NCI-H1105 treated with DMSO at 0.1 percent for 48 hours (cell line): ENCODE measurements at places on chromosomes 1 and 21.

GRCh38 chr1:157734321-157734720, 33.8 kb upstream of the FCRL3 start:
- DNase-seq = no peak

- DNase-seq = no peak
Measured at GRCh38 chr1:89641781-89642180, 8.9 kb downstream of the LRRC8C start.

DNA sequence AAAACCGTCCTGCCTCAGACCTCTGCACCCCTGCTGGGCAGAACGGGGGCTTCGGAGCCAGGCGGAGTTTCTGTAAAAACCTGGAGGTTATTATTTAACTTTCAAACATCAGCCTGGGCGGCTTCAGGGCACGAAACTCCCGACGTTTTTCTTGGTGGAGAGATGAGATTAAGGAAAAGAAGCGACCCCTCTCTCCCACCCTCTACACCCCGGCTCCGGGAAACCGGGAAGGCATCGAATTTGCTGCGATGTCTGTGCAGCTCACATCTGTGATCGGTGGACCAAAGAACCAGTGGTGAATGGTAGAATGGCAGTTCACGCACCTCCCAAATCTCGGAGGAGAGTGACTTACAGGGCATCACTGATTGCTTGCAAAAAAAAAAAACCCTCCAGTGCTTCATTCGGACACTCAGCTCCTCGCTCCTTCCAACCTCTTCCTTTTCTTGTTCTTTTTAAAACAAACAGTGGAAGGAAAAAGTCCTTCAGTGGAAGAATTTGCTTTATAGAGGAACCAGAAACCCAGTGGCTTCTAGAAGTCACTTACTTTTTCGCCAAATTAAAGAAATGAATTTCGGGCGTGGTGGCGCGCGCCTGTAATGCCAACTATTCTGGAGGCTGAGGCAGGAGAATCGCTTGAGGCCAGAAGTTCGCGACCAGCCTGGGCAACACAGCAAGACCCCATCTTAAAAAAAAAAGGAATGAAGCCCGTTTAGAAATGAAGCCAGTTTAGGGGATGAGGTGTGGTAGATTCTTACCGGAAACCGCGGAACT, 884 bp downstream of the PHACTR4 start:
- DNase-seq = peak; percentile 46

DNA sequence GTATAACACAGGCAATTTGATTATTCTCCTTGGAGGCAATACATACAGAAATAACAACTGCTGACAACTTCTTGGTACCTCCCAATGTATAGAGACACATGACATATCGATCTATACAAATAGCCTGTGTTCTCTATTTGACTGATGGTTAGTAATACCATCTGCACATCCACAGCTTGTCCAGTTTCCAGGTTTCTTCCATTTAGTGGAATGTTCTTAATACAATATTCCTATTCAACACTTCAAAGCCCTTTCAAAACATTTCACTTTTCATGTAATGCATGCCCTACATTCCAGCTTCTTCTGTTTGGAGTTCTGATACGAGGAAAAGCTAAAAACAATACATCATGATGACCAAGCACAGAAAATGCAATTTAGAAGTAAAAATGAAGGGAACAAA, 37.0 kb upstream of the GORAB start:
- DNase-seq = no peak

GRCh38 chr1:147598621-147599361, 57.5 kb downstream of the BCL9 start:
- peak; percentile 49 for DNase-seq

DNA sequence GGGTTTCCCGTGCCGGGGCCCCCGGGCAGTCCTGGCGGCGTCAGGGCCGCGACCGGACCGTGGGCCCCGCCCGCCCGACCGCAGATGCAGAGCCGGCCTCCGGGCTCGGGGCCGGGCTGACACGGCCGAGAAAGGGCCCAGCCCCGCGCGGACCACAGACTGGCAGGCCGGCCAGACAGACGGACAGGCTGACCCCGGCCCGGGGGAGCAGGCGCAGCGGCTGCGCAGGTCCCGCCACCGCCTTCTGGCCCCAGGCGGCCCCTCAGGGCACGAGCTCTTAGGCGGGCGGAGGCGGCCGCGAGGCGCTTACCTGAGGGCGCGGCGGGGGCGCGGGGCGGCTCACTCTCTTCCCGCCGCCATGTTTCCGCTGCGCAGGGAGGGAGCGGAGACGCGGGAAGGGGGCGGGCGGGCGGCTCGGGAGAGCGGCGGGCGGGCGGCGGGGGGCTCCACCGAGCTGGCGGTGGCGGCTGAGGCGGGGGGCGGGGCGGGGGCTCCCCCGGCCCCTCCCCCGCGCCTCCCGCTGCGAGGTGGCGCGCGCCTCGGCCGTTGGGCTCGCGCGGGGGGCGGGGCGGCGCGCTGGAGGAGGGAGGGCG, at the start of gene SCMH1:
Gene SCMH1, minus strand, starts transcription at position 558 of the 593 bp plus-strand sequence. CDS start 56,173 bp downstream, outside the sequence.
- peak; percentile 75 for DNase-seq

GRCh38 chr1:17955302-17956285, 152.0 kb upstream of the IGSF21 start:
- DNase-seq = no peak

GRCh38 chr1:54800041-54800898, 853 bp downstream of the TTC22 start:
- DNase-seq = no peak

DNA sequence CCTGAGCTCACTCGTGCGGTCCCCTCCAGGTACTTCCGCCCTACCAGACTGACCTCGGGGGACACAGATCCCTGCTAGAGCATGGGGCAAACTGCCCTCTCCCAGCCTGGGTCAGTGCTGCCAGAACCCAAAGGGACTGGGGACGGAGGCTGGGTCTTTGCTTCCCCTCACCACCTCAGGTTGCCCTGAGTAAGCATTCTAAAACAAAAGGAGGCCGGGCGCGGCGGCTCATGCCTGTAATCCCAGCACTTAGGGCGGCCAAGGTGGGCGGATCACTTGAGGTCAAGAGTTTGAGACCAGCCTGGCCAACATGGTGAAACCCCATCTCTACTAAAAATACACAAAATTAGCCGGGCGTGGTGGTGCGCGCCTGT, 108.4 kb downstream of the SPSB1 start:
- DNase-seq = no peak

DNA sequence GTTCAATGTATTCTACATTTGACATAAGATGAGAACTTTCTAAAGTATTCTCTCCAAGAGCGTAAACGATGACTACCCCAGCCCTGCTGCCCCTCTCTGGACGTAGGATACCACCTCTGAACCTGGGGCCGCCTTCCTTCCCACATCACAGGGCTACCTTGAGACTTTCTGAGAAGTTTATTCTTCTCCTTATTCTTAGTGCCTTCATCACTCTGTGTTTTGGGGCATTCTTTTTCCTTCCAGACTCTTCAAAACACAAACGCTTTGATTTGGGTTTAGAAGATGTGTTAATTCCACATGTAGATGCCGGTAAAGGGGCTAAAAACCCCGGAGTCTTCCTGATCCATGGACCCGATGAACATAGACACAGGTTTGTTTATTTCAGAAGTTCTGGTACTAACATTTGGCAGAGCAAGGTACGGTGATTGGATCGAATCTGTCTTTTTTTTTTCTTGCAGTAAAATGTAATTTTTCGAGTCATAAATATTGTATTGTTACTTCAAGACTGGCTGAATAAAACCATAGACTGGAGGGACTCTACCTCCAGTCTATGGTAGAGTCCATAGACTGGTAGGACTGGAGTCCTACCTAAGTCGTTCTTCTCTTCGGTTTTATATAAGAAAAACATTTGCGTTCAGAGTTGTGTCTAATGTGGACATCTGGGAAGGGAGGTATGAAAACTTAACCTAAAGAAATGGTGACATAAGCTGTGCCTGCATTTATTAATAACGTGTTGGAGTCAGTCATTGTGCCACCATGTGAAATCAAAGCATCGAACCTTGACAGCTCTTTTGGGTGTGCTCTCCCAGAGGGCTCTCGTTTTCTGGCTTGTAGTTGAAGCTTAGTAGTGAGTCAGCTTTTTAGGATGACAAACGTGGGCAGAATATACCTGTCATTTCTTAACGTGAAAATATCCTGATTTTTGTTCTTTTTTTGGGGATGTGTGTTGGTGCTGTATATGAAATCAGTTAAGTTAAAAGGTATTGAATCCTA, 1.2 kb downstream of the MAN1A2 start:
- peak; percentile 17 for DNase-seq

DNA sequence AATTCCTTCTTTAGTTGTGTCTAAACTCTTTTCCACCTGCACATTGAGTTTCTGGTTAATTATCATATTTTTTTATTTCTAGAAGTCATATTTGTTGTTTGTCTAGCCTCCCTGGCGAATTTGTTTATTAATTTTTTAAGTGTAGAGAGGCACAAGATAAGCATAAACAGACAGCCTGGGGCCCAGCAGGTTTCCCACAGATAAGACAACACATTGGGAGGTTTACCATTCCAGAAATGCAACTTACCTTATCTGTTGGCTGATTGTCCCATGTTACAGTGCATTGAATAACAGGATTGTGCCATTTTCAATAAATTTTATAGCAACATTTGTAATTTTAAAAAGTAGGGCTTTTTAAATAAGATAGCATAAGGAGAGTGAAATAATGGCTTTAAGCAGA, 34.9 kb downstream of the COG2 start:
- DNase-seq = no peak

- DNase-seq = peak; percentile 84
Measured at GRCh38 chr1:211258310-211258755, 833 bp upstream of the RCOR3 start.

DNA sequence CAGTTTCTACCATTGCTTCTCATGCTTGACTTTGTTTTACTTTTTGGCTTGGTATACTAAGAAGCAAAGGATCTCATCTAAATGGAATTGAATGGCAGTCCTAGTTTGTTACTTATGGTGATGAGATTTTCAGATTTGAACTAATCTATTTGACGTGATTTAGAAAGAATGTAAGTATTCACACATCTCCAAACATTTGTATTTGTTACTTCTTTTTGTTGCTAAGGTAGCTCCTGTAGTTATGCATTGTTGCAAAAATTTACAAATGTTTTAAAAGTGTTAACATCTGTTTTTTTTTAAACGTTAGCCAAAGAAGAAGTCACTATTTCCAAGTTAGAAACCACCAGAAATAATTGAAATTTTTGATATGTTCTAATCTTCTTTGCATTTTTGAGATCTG, 222.5 kb downstream of the RPS6KC1 start:
- DNase-seq = no peak

DNA sequence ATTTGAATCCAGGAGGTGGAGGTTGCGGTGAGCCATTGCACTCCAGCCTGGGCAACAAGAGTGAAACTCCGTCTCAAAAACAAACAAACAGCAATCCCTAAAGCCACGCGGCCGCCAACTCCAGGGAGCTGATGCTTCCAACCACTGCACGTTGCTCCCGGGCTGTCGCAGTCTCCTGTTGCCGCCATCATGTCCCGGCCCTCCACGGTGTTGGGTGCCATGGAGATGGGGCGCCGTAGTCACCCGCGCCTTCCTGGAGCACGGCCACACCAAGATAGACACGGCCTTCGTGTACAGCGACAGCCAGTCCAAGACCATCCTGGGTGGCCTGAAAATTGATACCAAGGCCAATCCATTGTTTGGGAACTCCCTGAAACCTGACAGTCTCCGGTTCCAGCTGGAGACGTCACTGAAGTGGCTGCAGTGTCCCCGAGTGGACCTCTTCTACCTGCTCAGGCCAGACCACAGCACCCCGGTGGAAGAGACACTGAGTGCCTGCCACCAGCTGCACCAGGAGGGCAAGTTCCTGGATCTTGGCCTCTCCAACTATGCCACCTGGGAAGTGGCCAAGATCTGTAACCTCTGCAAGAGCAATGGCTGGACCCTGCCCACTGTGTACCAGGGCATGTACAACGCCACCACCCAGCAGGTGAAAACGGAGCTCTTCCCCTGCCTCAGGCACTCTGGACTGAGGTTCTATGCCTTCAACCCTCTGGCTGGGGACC, 32.6 kb downstream of the SLC16A1 start:
- no peak for DNase-seq

DNA sequence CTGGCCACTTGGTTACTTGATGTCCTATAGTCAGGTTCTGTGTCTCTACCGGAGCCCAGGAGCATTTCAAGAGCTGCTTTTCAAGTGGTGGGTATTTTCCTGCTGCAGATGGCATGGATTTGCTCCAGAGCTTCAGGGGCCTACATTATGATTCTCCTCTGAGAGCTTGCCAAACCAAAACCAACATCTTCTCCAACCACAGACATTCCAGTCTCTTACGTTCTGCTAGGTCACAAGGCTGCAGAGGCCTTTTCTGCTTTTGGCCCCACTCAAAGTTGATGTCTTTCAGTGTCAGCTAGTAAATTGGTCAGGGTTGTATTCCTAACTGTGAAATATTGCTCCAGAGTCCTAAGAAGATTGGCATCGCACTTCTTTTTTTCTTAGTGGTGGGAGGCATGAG, 14.7 kb upstream of the AQP10 start:
- no peak for DNase-seq

DNA sequence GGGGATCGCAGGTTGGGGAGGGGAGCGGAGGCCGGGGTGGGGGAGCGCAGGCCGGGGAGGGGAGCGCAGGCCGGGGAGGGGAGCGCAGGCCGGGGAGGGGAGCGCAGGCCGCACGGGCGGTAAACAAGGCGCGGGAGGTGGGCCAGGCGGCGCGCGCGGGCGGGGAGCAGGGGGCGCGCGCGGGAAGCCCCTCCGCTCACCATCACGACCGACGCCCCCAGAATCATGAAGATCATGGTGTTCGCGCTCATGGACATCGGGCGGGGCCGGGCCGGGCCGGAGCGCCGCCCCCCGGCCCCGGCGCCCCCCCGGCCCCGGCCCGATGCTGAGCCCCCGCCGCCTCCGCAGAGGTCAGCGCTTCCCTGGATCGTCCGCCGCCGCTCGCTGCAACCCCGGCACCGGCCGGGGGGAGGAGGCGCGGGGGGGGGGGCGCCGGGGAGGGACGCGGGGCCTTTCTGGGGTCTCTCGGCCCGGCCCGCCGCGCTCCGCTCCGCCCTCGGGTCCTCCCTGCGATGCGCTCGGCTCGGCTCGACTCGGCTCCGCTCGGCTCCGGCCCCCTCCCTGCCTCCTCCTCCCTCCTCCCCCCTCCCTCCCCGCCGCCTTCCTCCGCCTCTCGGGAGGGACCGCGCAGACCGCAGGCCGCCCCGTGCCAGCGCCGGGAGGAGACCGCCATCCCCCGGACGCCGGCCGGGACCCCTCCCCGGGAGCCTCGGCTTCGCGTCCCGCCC, at the start of gene TMEM240:
Gene TMEM240, minus strand, starts transcription at position 535 of the 728 bp plus-strand sequence. Its CDS starts 278 bp downstream, at position 257.
- DNase-seq = no peak
